ENCODE measurements at places on chromosomes 13 and 19.
A peak's percentile ranks its signal among the peaks of the same experiment; 100 is the strongest.

DNA sequence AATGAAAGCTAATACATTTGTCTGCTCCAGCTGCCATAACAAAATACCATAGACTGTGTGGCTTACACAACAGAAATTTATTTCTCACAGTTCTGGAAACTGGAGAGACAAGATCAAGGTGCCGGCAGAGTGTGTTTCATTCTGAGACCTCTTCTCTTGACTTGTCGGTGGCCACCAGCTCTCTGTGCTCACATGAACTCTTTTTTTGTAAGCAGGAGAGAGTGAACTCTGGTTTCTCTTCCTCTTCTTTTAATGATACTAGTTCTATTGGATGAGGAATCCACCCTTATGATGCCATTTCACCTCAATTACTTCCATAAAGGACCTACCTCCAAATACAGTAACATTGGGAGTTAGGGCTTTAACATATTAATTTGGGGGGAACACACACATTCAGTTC, 11.7 kb downstream of the KCTD12 start:
- no peak for DNase-seq

DNA sequence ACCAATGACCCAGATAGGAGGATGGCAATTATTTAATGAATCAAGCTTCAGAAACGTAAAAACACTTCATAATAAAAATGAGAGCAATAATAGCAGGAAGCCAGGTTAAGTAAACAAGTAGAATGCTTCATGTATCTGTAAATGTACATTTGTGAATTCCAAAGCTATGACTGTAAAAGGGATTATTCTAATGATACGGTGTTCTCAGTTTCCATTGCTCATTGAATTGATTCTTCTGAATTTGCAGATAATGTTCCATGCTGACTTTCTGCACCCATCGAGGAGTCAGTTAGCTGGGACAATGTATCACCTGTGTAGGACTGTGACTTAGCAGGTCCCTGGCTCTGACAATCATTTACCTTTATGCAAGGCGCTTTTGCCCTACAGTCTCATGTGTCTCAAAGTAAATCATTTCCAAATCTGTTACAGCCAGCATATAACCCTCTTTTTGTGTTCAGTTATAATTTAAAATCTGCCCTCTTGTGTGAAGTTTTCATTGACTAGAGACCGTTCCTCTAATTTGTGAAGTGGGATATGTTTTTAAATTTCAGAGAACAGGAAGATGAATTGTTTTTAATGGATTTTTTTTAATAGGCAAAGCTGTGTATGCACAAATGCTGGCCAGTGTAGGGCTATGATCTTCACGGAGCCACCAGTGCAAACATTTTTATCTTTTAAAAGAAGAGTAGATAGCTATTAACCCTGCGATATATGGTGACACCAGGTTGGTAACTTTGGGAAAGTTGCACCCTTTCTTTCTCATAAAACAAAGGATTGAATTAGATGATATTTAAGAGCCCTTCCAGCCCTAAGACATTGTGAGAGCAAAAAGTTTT, 267.1 kb downstream of the KLF5 start:
- DNase-seq, result no peak

- peak; percentile 34 for DNase-seq
These were observed at the start of gene CCNA1 for GRCh38 chr13:36432106-36432544. Gene CCNA1, plus strand, starts transcription at chr13:36432495. Its CDS starts 562 bp downstream, at chr13:36433057.

GRCh38 chr19:1420590-1420989, 13.2 kb downstream of the DAZAP1 start:
- no peak for DNase-seq

- no peak for DNase-seq
These were observed 31.3 kb upstream of the FOXO1 start for GRCh38 chr13:40697711-40698110.

GRCh38 chr13:75398072-75398471, 83.9 kb downstream of the TBC1D4 start:
- DNase-seq, result no peak

GRCh38 chr13:79423801-79424642, 18.0 kb upstream of the RBM26 start:
- DNase-seq, result no peak

- no peak for DNase-seq
These were observed 113.9 kb downstream of the SLC7A1 start for GRCh38 chr13:29481603-29482002.

GRCh38 chr13:50646070-50646469, 197.4 kb downstream of the DLEU7 start:
- no peak for DNase-seq

DNA sequence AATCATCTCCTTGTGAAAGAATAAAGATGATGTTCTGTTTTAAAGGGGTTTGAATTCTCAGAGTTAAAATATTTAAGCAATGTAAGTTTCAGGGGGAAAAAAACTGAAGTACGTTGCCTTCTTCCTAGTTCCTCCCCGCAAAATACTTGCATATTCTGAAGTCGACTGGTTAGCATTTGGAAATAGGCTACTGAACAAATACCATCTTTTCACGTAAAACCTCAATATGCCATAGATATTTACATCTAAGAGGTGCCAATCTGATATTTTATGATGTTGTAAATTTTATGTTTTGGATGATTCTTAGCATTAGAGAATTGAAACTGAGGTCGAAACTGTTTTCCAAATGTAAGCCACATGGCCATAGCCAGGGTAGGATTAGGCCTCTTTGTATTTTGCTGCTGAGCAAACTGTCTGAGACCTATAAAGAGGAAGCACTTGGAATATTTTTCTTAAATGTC, 138.3 kb downstream of the FLT1 start:
- no peak for DNase-seq

DNA sequence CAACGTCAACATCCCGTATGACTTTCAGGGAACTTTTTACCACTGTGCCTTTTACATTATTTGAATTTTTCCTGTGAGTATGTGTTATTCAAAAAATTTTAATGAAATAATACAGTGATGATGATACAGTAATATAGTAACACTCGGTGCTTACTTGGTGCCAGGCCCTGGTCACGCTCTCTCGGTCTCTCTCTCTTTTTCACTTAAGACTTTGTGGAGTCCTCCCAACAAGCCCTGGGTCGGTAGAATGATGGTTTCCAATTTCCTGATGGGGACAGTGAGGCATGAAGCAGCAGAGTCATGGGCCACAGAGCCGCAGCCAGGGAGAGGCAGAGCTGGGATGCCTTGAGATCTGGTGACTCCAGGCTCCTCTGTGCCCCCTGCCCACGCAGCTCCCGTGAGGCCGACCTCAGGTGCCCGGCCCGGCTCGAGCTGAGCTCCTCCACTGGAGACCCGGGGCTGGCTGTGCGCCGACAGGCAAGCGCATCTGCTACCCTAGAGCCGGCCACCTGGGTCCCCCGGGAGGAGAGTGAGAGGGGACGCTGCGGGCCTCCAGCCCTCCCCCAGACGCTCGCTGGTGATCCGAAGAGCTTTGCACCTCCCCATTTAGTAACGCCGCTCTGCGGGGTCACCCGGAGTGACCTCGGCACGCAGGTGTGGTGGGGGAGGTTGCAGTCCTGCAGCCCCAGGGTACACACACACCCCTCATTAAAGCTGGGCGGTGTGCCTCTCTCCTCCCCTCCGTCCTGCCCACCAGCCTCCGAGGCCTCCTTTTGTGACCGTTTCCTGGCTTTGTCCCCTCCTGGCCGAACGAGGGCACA, 4.4 kb upstream of the SBK3 start:
- DNase-seq, result no peak

DNA sequence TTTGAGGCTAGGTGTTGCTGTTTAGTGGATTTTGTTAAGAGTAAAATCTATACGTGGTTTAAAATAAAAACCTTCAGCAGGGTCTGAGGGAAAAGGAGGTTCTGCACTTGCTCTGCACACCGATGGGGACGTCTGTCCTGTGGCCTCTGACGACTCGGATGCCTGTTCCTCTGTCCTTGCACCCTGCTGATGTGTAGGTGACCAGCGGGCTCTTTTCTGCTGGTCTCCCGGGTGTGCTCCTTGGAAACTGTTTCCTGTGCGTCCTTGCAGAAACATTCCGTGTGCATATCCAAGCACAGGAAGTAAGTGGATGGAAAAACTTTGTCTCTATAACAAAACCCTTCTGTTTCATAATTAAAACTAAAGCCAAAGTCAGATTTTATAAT, 3.8 kb downstream of the ATP4B start:
- no peak for DNase-seq

DNA sequence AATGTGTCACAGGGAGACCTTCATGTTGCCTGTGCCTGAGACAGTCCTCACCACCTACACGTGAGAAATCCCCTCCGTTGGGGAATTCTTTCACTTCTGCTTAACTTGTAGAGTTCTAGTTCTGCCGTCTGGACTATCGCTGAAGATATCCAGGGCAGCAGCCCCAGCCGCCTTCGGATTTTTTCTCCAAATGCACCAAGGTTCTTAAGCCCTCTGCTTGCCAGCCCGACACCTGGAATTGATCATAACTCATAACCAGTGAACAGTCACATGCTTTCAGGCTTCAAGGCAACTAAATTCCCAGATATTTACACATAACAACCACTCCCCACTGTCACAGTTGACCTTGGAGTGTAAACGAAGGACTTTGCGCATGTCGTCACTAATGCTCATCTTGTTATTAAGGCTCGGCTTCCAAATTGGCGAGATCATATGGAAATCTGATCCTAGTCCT, 114.4 kb downstream of the RAB20 start:
- DNase-seq, result no peak

GRCh38 chr19:3123088-3123721, 12.6 kb upstream of the GNA15 start:
- no peak for DNase-seq

- DNase-seq, result no peak
These were observed 2.6 kb upstream of the NAT14 start for GRCh38 chr19:55482156-55482961.

DNA sequence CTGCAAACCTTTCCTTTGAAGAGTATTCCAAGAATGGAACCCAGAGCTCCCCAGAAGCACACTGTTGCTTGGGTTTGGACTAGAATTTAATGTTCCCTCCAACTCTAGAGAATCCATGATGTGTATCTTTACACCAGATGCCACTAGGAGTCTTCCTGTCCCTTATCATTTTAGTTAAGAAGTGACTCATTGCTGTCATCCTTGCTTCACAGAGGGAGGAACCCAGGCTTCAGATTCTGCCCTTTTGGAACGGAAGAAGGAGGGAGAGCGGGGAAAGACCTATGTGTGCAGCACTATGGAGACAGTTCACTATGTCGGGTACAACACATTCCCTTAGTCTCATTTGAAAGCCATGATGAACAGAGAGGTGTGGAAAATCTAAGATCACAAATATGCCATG, 2.1 kb upstream of the ATP12A start:
- DNase-seq, result no peak

DNA sequence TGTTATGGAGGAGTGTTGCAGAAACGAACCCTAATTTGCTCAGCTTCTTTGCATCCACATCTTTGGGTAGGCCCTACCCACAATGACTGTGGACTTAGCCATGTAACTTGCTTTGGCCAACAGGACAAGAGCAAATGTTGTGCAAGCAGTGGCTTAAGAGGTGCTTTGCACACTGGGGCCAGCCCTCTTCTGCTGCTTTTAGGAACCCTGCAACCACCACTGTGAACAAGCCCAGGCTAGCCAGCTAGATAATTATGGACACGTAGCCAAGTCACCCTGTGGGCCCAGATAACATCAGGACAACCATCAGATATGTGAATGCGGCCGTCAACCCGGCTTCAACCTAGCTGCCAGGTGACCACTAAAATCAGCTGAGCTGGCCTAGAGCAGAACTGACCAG, 17.1 kb downstream of the C19orf47 start:
- DNase-seq, result no peak

DNA sequence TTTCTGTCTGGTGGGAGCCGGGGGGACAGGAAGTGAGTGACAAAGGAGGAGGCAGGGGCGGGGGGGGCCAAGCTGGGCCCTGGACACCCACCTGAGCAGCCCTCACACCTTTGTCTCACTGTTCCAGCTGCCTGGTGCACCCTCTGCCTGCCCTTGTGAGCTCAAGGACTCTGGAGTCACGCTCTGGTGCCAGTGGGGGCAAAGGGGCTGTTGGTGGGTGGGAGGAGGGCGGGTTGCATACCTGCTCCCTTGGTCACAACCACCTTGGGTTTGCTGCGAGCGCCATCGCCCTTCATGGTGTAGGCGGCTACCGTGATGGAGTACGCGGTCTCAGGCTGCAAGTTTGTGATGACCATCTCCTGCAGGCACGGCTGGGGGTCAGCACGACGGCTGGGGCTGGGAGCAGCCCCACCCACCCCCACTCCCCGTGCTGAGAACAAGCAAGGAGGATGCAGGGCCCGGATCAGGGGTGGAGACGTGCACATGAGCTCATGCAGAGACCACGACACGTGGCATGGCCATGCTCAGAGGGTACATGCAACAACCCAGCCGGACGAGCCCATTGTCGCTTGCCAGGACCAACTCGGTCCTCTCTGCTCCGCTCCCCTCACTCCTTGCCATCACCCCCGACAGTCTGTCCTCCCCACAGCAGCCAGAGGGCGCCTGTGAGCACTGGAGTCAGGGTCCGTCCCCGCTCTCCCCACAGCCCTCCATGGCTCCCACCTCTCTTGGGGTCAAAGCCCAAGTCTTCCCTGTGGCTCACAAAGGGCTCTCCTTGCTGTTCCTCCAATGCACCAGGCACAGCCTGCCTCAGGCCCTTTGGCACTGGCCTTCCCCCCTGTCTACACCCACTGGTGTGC, 114.9 kb downstream of the PTPRS start:
- DNase-seq, result peak; percentile 48

DNA sequence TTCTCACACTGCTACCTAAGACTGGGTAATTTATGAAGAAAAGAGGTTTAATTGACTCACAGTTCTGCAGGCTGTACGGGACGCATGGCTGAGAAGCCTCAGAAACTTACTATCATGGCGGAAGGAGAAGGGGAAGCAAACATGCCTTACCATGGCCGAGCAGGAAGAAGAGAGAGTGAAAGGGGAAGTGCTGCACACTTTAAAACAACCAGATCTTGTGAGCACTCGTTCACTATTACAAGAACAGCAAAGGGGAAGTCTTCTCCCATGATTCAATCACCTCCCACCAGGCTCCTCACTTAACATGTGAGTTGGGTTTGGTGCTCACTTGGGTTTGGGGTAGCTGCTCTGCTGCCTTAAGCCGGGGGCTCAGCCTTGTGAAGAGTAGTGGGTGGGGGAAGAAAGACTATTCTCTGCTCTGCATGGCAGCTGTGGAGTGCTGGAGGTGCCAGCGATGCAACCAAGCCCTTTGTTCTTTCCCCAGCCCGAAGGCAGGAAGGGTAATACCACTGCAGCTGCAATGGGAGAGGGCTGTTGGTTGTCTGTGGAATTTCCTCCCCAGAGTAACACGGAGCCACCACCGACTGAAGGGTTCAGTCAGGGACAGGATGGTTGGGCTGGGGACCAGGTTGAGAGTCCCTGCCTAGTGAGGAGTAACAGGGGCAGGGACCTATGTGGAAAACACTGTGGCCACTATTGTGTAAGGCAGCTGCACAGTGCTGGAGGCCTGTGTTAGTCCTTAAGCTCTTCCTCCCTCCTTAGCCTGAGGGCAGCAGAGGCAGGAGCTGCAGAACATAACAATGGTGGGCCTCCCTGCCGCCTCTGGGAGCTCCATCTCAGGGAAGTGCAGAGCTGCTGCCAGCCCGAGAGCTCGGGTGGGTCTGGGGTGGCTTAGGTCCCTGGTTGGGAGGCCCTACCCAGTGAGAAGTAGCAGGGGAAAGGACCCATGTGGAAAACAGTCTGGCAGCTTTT, 1262.5 kb downstream of the EFNB2 start:
- DNase-seq, result no peak

Measured in stimulated activated naive CD8-positive, alpha-beta T cell treated with anti-CD3 and anti-CD28 coated beads, Interleukin-15, Interleukin-2, amounts not matched to agents 100 U/mL and 50 U/mL, for 24 hours (primary cell).